ENCODE measurements at places on chromosomes 5 and 9. TPM values are rescaled to one million over a fixed set of nuclear protein-coding genes. Genes with fewer than 3 reads are reported as not detected.
A peak's percentile ranks its signal among the peaks of the same experiment; 100 is the strongest.

GRCh38 chr9:123238365-123238764 is 30.0 kb downstream of the STRBP start:
- no peak for DNase-seq

DNA sequence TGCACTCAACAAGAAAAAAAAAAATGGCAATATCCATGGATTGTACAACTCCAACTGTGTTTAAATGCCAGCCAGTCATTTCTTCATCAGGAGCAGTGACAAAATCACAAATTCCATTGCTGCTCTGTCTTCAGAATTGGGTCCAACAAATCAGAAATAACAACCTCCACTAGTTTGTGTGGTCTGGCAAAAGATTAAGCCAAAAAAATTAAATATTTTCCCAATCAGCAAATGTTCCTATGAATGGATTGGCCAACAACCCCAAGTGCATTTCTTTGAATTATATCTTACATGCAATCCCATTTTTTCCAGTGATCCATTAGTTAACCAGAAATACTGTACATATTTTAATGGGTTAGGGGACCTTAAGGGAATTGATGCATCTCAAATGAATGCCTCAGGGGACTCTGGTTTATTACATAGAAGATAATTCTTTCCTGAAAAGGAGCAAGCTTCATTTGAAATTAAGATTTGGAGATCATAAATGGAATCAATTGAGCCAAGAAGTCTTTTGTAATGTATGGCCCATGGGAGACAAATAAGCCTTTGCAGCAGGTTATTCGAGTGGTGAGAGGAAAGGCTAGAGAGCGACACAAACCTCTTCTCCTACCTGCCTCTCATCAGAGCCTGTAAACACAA is 131.8 kb downstream of the TLE1 start:
- no peak for DNase-seq

GRCh38 chr9:132411091-132411508 is 1.1 kb downstream of the CFAP77 start:
- peak; percentile 74 for DNase-seq

DNA sequence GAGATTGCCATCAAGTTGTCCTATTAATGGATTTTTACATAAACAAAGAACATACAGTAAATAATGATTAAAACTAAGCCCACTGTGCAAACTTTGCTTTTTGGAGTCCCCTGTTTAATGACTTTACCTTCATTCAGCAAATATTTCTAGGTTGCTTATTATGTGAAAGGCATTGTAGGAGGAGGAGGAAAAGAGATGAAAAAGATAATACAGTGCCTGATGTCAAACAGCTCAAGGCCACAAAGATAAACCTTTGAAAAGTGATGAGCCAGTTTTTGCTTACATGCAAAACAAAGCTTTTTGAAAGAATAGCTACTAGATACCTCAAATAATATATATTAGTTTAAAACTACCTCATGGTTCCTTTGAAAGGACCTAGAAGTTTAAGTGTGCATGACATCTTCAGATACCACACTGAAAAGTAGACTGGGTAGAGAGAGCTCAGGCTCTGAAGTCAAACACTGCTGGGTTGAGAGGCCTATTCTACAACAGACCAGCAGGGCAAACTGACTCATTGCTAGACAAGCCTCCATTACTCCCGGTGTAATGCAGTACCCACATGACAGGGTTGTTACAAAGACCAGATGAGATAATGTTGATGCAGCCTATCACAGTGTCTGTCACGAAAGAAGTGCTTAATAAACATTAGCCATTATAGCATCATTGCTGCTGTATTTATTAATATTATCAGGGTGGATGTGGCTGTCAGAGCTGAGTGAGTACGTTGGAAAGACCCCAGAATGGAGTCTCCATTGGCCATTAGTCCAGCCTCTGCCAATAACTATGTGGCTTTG is 11.8 kb downstream of the DEPDC1B start:
- DNase-seq: peak; percentile 19

- DNase-seq: no peak
Observed at GRCh38 chr9:33762343-33762742, 33.0 kb upstream of the PRSS3 start.

- DNase-seq: no peak
Observed at GRCh38 chr9:70590315-70590677, 175.8 kb upstream of the KLF9 start.

GRCh38 chr5:149128023-149128875 is 13.0 kb upstream of the ABLIM3 start:
- DNase-seq: peak; percentile 63

- DNase-seq: no peak
Observed at GRCh38 chr9:18721995-18722310, 248.0 kb downstream of the ADAMTSL1 start.

DNA sequence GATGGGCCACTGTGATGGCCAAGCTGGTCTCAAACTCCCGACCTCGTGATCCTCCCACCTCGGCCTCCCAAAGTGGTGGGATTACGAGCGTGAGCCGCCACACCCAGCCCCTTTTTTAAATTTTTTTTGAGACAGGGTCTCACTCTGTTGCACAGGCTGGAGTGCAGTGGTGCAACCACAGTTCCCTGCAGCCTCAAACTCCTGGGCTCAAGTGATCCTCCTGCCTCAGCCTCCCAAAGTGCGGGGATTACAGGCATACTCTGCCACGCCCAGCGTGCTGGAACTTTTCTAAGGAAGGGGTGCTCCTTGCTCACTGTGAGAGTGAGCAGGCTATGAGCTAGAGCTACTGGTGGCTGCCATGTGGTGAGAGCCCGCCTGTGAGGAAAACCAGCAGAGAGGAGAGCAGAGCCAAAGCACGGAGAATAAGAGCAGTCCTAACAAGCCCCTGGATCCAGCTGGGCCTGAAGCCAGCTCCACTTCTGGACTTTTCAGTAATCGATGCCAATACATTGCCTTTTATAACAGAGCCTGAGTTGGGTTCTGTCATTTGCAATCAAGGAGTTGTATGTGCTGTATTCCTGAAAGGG is 75.5 kb upstream of the UNC5A start:
- no peak for DNase-seq

GRCh38 chr9:96419691-96419969 is 1.5 kb upstream of the ZNF367 start:
- DNase-seq: no peak

DNA sequence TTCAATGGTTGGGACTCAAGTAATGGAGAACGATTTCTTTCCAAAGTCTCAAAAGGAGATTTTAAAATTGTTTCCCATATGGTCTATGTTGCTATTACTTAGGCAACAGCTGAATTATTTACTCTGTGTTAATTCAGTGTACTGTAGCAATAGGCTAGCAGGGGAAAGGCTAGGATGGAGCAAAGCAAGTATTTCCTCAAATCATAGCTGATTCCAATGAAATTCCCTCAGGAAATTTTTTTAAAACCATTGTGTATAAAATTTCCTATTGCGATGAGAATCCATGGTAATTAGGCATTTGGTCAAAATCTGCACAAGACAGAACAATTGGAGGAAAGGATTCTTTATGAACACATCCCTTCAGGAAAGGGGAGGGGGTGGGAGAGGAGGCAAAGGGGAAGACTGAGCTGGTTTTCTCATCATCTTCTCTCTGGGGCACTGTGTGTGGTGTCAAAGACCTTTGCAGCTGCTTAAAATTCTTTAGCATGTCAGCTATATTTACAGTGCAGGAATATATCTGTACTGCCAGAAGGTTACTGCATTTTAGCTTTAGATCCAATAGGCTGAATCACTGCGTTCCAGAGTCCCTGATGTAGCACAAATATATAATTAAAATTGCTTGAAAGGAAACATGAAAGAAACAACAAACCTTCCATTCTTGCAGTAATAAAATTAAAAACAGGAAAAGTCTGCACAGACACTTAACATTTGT is 95.3 kb downstream of the ZNF608 start:
- DNase-seq: peak; percentile 32

Gene HRCT1
- total RNA-seq: not detected

Gene SOX30
- total RNA-seq: not detected

Gene HRH2
- total RNA-seq: not detected

Gene GLRX
- 4.4 TPM for total RNA-seq
